Upper lobe of right lung (tissue), 1 donor: ENCODE measurements at places on chromosomes 5 and 9.

GRCh38 chr9:69396759-69397158 is 71.7 kb downstream of the ENTREP1 start:
- no peak for DNase-seq

DNA sequence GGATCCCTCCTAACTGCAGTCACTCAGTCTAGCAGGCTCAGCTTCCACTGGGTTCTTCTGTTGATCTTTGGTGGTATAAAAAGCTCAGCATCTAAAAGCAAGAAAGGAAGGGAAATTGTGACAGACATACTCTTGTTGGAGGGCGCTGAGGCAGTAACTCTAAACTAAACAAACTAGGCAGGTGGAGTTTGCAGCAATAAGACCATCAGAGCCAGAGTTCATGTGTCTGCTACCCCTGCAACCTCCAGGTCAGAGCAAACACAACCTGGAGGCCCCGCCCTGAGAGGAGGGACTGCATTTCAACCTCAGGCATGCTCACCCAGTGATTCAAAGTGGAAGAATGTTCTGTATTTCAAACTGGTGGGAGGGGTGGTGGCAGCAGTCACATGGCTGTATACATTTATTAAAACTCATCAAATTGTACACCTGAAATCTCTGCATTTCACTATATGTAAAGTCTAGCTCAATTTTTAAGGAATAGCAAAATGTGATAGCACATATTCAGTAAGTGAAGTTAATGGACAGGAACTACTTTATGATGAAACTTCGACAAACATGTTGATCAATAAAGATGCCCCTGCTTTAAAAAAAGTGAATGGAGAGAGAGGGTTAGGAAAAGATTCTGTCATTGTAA is 7.1 kb downstream of the ACTL7A start:
- no peak for DNase-seq

DNA sequence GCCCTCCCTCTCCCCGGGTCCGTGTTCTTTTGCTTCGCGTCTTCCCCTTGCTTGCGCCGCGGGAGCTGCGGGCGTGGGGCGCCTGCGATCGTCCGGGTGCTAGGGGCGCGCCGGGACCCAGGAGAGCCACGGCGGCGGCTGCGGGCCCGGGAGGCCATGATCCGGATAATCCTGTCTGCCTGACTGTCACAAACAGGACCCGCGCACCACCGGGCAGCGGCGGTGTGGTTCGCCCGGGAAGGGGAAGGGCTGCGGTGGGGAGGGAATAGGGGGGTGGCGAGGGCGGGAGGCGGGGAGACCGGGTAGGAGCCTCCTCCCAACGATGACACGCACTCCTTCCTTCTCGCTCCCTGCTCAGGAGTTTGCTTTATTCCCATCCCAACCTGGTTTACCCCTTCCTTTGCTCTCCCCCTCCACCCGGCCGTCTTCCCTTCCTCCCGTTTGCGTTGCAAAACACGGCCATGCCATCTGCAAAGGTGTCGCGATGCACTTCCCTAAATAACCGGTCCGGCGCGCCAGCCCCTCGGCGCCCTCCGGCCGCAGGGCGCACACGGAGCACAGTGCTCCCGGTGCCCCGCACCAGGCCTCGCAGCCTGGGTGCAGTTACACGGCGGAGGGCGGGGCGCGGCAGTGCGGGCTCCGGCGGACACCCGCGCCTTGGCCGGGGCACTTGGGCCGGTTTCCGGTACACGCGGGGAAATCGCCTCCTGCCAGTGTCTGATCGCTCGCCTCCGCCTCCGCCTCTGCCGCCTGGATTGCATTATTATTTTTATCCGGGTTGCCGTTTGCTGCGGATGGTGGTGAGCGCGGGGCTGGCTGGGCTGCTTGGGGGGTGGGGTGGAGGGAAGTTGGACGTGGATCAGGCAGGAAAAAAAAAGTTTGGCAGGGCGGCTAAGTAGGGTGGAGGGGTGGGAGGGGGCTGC is 1.5 kb downstream of the SMARCA2 start:
- peak; percentile 90 for DNase-seq

DNA sequence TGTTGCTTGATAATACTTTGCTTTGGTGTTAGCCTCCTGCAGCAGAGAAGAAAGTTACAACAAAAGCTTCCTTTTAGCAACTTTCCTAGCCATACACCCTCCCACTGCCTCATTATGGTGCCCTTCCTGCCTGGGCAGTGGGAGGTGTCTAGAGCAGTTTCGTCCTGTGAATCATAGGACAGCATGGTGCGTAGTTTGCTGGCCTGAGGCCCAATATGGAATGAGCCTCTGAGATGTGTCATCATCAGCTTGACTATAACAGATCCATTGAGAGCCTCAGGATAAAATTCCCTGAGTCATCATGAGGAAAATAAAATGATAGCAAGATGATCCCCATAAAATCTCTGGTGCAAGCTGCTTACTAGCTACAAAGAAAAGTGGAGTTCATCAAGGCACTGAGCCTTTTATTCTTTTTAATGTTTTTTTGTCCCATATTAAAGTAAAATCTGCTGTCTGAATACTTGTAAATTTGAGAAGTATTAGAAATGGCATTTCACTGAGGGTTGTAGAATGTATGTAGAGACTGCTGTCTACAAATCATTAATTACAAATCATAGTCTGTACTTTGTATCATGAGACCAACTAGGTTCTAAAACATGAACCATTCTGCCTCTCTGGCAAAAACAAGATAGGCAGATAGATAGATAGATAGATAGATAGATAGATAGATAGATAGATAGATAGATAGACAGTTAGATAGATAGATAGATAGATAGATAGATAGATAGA is 303.0 kb upstream of the PDE4D start:
- no peak for DNase-seq

GRCh38 chr9:133051966-133052539 is 9.7 kb upstream of the CEL start:
- DNase-seq = no peak

DNA sequence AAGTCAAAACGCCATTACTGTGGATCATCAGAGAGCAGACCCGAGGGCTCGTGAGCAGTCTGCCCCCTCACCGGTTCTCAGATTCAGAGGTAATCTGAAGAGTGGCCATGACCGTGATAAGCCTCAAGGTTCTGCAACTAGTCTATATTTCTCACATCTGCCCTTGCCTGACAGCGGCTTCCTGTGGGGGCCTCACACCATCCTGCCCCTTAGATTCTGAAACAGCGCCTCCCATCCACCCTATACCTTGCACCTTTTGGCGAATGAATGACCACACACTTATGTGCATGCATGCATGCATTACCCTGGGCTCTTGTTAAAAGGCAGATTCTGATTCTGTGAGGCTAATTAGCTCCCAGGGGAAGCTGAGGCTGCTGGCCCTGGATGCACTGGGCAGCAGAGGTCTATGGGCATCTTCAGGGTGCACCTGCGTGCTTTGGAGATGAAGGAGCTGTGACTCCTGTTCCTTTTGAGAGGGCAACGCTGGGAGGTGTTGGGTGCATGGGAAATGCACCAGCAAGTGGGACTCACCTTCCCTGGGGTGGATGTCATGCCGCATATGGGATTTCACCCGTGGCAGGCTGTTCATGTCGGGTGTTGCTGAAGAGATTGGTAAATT is 7.8 kb upstream of the GADD45G start:
- DNase-seq = peak; percentile 10

- no peak for DNase-seq
Measured at GRCh38 chr5:11292648-11293356, 531.8 kb upstream of the DAP start.

- no peak for DNase-seq
Measured at GRCh38 chr5:138686668-138687067, 66.6 kb upstream of the CTNNA1 start.

DNA sequence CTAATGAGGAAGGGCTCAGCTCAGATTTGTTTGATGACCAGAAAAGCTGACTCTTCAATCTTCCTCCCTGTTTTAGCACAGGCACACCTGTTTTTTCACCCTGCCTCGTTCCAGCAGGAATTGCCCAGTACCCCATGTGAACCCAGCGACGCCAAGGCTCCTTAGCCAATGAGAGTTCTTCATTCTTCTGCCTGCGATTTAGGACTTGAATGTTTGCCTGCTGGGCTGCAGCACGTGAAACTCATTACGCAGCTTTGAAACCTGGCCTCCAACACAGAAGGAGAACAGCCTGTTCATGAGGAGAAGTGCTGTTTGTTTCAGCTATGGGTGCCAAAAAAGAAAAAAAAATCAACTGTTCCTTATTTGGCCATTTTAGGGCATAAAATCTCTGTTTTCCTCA is 315.5 kb downstream of the TRPM3 start:
- no peak for DNase-seq

DNA sequence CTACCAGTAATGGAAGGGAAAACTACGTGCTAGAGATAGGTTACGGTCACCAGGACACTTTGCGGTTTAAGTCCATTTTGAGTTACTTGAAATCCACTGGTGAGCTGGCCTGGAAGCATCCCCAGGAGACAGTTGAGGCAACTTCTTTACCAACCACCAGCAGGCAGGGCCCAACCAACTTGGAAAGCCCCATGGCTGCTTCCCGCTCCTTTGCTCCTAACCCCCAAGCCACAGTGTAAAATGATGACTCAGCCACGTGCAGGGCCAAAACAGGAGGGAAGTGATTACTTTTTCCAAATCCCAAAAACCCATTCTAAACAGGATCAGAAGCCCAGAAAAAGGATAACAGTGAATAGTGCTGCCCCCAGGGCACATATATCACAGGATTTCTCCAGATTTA is 87.4 kb downstream of the PAX5 start:
- no peak for DNase-seq

- DNase-seq = no peak
Measured at GRCh38 chr5:3393920-3394597, 201.6 kb upstream of the IRX1 start.

DNA sequence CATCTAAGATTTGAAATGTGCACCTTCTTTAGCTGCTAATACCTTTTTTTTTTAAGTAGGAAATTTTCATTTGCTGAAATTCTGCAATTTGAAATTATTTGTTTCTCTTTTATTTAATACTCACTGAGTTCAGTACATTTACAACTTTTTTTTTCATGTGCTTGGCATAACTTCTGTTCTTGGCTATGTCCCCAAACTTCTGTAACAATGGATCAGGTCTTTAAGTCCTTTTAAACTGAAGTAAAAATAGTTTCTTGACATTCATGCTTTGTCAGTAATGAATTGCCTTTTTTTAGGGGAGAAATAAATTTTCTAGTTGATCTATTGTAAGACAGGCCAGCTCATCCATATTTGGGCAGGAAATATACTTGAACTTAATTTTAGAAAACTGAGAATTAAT is 41.5 kb downstream of the EDIL3 start:
- no peak for DNase-seq

DNA sequence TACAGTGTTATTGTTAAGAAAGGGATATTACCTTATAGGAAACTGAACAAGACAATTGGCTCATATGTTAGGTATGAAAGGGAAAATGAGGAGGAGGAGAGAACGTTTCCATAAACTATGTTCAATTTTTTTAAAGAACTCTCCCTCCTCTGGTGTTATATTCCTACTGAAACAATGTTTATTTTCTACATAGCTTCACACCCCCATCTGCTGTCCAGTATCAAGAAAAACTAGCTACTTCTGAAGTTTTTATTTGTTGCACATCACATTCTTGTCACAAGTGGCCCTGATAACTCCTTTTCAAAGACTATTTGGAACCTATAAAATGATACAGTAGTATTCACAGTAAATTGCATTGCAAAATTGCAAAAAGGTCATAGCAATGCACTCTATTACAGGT is 223.4 kb upstream of the FAM174A start:
- DNase-seq = no peak

DNA sequence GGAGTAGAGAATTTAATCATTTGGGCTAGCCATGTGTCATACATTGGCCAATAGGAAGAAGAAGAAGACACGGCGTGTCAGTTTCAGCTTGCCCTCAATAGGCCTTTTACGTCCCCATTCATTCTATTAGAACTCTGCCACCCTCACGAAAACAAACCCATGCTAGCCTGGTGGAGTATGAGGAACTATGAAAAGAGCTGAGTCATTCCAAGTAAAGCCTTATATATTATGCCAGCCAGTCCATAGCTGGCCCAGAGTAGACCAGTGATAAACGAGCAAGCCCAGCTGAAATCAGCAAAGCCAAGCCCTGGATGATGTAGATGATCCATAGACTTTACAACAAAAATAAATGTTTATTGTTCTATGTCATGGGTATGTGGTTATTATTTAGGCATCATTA is 895.1 kb downstream of the TLE1 start:
- no peak for DNase-seq

DNA sequence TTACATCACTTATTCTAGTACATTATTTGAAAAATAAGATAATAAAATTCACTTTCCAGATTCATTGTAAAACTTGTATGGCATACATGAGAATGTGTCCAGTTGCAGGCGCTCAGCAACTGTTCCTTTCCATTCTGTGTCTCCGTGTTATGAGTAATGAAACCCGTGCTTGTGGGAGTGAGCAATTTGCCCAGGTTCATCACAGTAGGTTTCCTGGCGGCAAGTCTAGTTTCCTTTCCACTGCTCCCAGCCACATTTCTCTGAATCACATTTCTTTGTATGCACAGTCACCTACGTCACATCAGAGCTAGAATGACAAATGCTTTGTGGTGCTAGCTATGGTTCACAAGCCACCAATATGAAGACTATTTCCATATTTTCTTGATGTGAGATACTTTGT is 39.9 kb downstream of the MOCS2 start:
- DNase-seq = no peak

- DNase-seq = no peak
Measured at GRCh38 chr9:105128908-105129600, 115.4 kb upstream of the SLC44A1 start.

GRCh38 chr9:7974335-7974960 is 174.9 kb upstream of the DMAC1 start:
- no peak for DNase-seq

- DNase-seq = no peak
Measured at GRCh38 chr5:60972231-60972630, 27.2 kb downstream of the NDUFAF2 start.

DNA sequence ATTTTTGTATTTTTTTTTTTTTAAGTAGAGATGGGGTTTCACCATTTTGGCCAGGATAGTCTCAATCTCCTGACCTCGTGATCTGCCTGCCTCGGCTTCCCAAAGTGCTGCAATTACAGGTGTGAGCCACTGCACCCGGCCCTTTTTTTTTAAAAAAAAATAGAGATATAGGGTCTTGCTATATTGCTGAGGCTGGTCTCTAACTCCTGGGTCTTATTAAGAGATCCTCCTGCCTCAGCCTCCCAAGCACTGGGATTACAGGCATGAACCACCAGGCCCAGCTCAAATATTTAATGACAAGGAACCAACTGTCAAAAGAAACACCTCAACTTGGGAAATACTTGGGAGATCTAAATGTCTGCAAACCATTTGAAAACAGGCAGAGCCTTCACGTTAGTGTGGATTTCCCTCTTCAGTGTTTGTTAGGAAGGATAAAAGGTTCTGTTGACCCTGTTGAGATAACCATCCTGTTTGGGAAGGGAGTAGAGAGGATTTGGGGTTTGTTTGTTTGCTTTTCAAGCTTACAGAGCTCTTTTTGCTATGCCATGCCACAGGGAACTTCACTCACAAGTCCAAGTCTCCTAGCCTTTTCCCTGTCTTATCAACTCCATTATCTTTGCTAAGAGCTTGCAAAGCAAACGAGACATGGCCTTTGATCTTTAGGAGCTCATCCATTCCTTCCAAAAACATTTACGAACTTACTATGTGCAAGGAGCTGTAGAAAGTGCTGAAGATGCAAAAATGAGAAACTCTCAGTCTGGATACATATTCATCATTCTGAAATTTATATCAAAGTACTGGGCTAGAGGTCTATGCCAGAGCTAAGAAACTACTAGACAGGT is 7.5 kb downstream of the FAXDC2 start:
- DNase-seq = no peak
